Amniotic epithelial cell (primary cell): ENCODE measurements at places on chromosomes 6 and 20.
A peak's percentile ranks its signal among the peaks of the same experiment; 100 is the strongest.

DNA sequence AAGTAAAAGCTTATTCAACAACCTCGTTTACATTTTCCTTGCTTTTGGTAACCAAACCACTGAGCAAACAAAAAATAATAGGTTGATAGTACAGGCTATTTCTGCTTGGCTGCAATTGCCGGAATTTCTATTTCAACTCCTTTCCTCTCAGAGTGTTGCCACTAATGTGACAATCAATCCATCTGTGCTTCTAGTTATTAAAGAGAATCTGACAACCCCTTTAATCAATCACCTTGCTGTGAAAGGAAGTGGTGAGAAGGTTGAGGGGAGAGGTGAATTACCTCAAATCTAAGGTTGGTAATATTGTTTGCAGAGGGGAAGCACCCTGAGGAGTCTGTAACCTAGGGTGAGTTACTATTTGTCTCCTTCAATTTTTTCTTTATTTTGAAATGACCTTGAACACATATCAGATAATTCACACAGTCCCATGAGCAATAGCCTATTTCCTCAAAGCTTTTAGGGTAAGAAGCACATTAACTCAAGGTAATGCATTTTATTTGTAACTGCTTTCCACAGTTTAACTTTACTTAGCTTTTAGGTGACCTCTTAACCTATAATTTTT is 603.4 kb downstream of the MMUT start:
- no peak for DNase-seq

- no peak for DNase-seq
Observed at GRCh38 chr6:169960886-169961611, 209.6 kb downstream of the ERMARD start.

GRCh38 chr20:38402089-38402488 is 33.0 kb downstream of the SNHG17 start:
- DNase-seq = no peak

DNA sequence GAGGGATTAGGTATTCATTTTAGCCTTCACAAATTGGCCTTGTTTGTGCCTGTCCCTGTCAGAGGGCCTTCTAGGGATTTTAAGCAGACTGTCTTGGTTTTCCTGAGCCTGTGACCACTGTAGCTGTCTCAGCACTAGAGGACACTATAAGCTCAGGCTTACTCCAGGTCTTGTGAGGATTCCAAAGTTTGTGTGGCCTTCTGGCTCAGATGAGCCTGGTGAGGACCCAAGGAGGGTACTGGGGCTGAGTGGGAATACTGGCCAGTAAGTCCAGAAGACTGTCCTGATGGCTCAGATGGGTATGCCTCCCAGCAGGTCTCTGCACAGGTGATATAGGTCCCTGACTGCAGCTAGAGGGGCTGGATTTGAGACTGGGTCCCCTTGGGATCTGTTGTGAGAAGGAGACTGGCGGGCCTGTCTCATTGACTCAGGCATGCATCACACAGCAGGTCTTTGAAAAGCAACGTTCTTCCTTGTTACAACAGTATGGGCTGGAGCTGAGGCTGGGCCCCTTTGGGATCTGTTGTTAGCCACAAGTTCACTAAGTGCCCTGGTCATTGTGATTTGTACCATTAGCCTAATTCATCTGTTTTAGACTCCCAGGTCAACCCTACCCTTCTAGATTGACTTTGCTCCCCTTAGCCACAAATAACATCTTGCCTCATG is 26.3 kb upstream of the TFB1M start:
- DNase-seq = peak; percentile 67

- DNase-seq = no peak
Observed at GRCh38 chr20:663315-664090, 10.5 kb upstream of the SRXN1 start.

DNA sequence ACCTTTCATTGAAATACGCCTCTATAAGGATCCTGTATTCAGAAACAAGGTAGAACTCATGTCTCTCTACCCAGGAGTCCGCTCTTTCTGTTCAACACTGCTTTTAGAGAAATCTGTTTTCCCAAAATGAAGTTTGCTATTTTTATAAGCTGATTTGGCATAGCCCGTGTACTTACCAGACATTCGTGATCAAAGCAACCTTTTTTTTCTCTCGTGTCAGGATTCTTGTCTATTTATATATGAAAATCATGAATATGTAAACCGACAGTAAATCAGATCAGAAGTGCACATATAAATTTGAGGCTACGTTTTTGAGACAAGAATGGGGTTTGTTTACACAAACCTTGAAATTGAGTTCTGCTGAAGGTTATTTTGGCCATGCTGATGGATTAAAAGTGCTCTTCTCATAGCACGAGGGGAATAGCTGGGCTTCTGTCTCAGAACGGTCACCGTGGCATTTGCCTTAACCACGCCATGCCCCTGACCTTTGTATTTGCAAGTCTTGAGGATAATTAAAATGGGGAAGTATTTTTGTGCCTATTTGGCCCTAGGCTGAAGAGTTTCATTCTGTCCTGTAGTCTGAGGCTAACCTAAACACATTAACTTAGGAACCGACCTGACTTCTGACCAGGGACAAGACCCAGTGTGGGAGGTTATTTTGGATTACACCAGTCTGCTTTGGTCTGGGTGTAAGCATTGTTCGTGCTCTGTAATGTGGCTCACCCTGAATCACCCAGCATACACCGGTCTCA is 118.6 kb downstream of the MAP3K4 start:
- no peak for DNase-seq

- DNase-seq = peak; percentile 31
Observed at GRCh38 chr6:134539865-134540323, 222.0 kb upstream of the SGK1 start.

- DNase-seq = peak; percentile 69
Observed at GRCh38 chr6:106177786-106178185, 91.7 kb downstream of the PRDM1 start.

DNA sequence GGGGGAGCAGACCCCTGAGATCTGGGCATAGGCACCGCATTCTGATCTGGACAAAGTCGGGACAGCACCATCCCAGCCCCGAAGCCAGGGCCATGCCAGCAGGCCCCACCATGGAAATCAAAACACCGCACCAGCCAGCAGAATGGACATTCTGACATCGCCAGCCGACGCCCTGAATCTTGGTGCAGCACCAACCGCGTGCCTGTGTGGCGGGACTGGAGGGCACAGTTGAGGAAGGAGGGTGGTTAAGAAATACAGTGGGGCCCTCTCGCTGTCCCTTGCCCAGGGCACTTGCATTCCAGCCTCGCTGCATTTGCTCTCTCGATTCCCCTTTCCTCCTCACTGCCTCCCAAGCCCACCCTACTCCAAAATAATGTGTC is 2.0 kb downstream of the NNAT start:
- DNase-seq = no peak
